ENCODE measurements at places on chromosomes 1 and 21.

- no peak for DNase-seq
Measured at GRCh38 chr1:78543941-78544643, 53.3 kb downstream of the PTGFR start.

- no peak for DNase-seq
Measured at GRCh38 chr1:46594063-46594462, 10.0 kb downstream of the MKNK1 start.

DNA sequence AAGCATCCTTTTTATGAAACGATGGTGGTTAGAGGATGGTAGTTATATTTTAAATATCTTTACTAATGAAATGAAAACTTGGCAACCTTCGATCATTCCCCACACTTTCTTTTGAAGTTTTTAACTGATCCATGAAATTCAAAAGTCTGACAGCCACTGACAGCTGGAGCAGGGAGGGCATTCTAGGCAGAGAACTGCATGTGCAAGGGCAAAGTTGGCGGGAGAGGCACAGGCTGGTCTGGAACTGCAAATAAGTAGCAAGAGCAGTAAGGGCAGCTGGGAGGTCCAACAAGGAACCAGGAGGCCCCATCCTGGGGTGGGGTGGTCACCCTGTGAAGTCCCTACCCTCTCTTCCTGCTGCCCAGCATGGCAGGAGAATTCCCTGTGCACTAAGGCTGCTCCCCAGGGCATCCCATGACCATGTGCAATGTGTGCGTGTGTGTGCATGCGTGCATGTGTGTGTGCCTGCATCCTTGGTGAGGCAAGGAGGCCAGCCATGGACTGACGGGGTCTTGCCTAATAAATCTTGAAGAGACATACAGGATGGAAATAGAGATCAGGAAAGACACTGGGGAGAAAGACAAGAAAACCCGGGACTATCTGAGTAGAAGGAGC, 33.1 kb upstream of the FOXO6 start:
- DNase-seq = no peak

DNA sequence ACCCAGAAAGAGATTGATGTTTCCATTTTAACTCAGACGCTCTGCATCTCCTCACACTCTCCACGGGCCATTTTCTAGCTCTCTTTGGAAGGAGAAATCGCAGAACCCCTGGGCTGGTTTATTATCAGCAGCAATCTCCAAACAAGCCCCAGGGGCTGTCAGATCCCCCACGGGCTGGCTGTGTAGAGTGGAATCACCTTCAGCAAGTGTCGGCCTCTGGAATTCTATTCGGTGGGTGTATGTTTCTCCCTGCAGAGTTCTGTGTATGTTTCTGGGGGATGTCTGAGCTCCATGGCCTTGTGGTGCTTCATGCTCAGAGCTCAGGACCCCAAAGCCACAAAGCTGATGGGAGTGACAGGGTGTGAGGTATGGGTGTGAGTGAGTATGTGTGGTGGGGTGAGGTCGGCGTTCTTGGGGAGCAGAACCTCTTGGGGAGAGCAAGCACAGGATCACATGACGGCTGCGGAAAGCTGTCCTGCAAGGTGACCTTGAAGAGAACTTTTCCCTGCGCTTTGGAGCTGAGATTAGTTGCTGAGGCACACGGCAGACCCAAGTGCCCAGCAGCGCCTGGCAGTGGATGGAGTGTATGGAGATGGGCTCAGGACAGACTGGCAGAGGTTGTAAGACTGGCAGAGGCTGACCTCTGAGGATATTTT, 489 bp downstream of the ACOT11 start:
- no peak for DNase-seq

- peak; percentile 48 for DNase-seq
Measured at GRCh38 chr1:167082511-167083027, 7.6 kb downstream of the GPA33 start.

- no peak for DNase-seq
Measured at GRCh38 chr1:192927496-192927895, 118.7 kb downstream of the RGS2 start.

DNA sequence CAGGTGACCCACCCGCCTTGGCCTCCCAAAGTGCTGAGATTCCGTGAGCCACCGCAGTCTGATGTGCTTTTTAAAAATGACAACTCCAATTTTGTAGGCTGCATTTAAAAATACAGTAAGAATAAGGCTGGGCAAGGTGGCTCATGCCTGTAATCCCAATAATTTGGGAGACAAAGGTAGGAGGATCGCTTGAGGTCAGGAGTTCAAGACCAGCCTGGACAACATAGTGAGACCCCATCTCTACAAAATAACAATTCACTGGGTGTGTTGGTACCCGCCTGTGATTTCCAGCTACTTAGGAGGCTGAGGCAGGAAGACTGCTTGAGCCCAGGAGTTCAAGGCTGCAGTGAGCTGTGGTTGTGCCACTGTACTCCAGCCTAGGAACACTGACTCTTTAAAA, 23.4 kb downstream of the SLC19A2 start:
- no peak for DNase-seq

GRCh38 chr1:206636671-206637070, 1.3 kb downstream of the DYRK3 start:
- no peak for DNase-seq

GRCh38 chr1:230818367-230818766, 50.0 kb downstream of the C1orf198 start:
- no peak for DNase-seq

DNA sequence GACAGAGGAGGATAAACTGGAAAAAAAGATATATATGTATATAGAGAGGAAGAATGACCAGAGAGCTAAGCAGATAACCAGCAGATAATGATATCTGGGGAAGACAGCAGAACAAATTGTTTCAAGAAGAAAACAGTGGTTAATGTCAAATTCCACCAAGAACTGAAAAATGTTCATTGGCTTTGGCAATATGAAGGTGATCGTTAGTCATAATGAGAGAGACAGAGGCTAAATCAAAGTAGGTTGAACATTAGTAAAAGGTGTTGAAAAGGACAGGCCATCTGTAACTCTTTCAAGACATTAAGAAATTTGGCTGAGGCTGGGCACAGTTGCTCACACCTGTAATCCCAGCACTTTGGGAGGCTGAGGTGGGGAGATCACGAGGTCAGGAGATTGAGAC, 25.3 kb upstream of the CR2 start:
- no peak for DNase-seq

- DNase-seq = peak; percentile 75
Measured at GRCh38 chr1:58781541-58782177, 2.2 kb downstream of the JUN start.

- no peak for DNase-seq
Measured at GRCh38 chr21:34279883-34280282, 83.9 kb upstream of the KCNE2 start.

GRCh38 chr1:66282891-66283621, 250.9 kb upstream of the SGIP1 start:
- no peak for DNase-seq

GRCh38 chr1:43711049-43711448, 3.7 kb downstream of the ST3GAL3 start:
- peak; percentile 45 for DNase-seq

- DNase-seq = peak; percentile 93
Measured at GRCh38 chr1:20165522-20165951, 20.4 kb upstream of the UBXN10 start.

- no peak for DNase-seq
Measured at GRCh38 chr1:245128381-245129101, 26.2 kb upstream of the KIF26B start.

- peak; percentile 95 for DNase-seq
Measured at GRCh38 chr21:33007747-33008146, 18.0 kb upstream of the OLIG2 start.

- peak; percentile 49 for DNase-seq
Measured at GRCh38 chr1:193406901-193407300, 220.5 kb upstream of the B3GALT2 start.

DNA sequence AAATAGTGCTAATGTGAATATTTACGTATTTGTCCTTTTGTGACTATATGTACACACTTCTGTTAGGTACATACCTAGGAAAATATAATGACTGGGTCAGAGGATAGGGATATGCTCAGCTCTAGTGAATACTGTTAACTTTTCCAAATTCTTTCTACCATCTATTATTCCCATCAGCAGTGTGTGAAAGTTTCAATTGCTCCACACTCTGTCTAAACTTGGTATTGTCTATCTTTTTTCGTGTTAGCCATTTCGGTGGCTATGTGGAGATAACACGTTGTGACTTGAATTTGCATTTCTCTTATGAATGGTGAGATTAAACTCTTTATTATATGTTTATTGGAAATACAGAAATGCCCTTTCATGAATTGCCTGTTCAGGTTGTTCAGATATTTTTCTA, 22.7 kb upstream of the LELP1 start:
- DNase-seq = no peak

DNA sequence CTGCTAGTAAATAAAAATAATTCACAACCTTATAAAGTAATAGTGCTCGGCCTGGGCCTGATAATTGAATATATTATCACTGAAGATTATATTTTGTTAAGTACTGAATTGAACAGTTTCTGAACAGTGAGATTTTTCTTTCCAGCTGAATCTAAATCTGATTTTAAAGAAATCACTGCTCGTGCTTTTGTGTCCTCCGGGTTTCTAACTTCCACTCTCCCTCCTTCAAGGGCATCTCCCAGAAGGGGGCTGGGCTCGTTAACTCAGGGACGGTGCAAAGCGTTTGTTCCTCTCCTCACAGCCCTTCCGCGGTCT, 823 bp upstream of the KIF1B start:
- DNase-seq = no peak

DNA sequence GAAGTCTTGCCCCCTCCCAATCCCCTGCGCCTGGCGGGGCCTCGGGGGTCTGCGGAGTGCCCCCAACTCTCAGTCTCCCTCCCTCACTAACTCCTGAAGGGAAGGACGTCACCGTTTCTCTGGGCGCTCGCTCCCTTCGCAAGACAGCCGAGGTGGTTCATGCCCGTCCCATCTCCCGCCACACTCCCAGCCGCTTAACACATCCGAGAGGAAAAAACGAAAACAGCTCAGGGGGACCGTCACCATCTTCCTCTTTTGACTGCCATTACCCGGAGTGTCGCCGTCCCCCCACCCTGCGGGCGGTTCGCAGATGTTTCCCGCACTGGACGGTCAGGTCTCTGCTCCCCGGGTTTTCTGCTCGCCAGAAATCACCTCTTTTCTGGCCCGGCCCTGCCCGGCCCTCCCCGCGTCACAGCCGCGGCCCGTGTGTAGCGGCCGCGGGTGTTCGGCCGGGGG, 532 bp downstream of the ERO1B start:
- peak; percentile 70 for DNase-seq

GRCh38 chr1:70397013-70397412, 14.1 kb upstream of the CTH start:
- no peak for DNase-seq

GRCh38 chr21:33427051-33427450, 23.8 kb downstream of the IFNGR2 start:
- no peak for DNase-seq

DNA sequence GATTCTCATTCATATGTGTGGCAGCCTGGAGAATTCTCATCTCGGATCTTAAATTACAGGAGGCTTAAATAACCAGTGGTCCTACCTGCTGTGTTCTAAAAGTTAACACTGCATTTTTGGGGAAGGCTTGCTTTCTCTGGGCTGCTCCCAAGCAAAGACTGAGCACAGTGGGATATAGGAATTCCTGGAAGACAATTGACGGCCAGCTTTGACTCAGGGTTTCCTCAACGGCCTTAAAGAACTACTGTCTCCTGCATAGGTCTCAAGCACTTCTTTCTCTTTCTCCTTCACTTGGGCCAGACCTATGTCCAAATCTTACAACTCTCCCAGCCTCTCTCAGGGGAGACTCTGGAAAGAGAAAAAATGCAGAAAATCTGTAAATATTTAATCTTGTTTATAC, 1.0 kb upstream of the KRTAP13-3 start:
- no peak for DNase-seq

DNA sequence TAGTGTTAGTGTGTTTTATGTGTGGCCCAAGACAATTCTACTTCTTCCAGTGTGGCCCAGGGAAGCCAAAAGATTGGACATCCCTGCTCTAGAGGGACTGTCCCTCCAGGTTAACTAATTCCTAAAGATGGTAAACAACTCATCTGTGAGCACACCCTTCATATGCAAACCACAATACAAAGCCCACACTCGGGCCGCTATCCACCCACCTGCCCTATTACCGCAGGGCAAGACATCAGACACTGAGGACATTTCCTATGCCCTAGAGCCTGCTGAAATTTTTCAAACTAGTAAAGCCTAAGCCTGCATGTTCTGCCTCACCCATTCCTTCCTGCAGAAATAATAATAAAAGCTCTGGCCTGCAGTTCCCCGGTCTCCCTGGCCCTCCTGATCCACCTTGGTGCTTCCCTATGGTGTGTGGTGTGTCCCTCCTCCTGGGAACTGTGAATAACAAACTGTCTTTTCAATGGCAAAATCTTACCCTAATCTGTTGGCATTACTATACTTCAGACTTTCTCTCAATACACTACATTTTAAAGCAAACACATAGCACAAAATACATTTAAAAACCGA, 39.3 kb upstream of the NTPCR start:
- no peak for DNase-seq

DNA sequence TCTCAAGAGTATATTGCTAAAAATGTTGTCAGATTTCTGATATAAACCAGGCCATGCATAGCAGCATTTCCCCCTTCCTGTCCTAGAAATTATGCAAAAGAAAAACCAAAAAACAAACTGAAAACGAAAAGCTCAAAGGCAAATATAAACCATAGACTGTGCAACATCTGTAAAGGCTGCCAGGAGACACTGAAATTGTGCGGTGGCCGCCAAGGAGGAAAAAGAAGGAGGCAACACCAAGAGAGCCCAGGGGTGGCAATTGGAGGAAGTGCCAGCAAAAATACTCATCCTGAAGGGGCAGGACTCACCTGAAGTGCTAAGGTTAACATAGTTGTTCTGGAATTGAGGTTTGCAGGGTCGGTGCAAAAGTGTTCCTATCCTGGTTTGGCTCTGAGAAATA, 92.0 kb downstream of the RWDD3 start:
- no peak for DNase-seq

DNA sequence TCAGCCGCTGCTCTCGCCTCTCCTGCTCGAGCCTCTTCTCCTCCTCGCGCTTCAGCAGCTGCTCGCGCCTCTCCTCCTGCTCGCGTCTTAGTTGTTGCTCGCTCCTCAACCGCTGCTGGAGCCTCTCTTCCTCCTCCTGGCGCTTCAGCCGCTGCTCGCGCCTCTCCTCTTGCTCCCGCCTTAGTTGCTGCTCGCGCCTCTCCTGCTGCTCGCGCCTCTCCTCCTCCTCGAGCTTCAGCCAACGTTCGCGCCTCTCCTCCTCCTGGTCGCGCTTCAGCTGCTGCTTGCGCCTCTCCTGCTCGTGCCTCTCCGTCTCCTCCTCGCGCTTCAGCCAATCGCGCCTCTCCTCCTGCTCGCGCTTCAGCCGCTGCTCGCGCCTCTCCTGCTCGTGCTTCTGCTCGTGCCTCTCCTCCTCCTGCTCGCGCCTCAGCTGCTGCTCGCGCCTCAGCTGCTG, 3.7 kb downstream of the TCHH start:
- DNase-seq = no peak

GRCh38 chr1:9691691-9692090, 40.2 kb downstream of the PIK3CD start:
- DNase-seq = no peak

Data from NB4 (cell line).